ENCODE measurements at places on chromosomes 16 and 17.
A peak's percentile ranks its signal among the peaks of the same experiment; 100 is the strongest.

GRCh38 chr17:57747221-57748017 lies 2.3 kb upstream of the CCDC182 start:
- DNase-seq, result peak; percentile 79

- DNase-seq, result no peak
These were observed 54.0 kb downstream of the AKAP1 start for GRCh38 chr17:57138956-57139576.

GRCh38 chr17:5282642-5283217 lies 646 bp downstream of the RABEP1 start:
- peak; percentile 17 for DNase-seq

DNA sequence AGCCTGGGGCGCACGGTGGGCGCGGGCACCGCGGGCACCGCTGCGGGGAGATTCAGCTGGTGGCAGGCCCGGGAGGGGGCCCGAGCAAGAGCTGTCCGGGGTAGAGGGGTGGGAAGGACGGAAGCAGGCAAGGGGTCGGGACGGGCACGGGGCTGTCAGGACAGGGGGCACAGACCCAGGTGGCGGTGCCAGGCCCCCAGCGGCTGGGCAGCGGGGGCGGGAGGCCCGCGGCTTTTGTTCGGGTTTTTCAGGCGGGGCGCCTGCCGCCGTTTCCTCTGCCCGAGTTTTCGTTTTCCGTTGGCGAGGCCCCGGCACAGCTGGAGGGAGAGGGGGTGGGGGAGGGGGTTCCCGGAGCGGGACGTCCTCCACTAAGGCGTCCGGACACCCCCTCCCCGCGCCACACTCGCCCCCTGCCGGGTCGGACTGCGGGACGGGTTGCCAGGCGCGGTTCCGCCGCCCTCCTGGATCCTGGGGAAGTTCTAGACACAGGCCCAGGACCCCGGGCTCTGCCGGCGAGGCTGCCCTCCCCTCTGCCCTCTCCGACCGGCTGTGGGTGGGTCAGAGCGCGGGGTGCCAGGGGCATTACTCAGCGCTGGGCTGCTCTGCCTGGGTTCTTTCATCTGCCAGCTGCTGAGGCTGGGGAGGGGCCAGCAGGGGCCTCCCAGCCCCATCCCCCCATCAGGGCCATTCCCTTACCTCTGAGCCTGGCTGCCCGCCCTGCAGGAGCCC lies 543 bp downstream of the ARHGAP23 start:
- DNase-seq, result peak; percentile 40

GRCh38 chr17:64231567-64232141 lies 31.4 kb downstream of the TEX2 start:
- no peak for DNase-seq

GRCh38 chr17:78351449-78352006 lies 8.3 kb downstream of the SOCS3 start:
- peak; percentile 100 for DNase-seq

DNA sequence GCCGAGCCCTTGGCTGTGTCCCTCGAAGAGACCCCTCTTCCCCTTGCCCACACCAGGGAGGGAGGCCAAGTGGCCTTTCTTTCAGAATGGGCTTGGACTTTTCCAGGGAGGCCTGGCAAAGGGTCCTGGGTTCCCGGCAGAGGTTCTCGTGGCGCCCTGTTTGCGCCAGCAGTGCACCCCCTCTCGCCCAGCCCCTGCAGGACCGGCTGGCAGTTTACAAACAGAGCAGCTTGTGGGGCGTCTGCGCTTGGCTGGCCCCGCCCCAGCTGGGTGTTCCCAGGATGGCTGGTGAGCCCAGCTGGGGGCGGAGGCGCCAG lies 137.8 kb upstream of the CIBAR2 start:
- DNase-seq, result no peak

DNA sequence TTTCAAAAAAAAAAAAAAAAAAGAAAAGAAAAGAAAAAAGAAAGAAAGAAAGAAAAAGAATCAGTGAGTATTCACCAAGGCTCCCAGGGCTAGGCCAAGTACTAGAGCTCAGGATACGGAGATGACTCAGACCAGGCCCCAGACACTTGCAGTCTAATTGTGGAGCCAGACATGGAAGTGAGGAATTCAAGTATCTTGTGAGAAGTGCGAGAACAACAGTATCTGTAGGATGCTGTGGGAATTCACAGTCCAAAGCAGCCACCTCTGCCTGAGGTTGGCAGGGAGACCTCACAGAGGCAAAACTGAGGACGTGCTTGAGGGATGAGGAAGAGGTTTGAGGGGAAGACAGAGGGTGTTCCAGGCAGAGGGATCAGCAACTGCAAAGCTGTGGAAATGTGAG lies 14.0 kb upstream of the ALDOA start:
- peak; percentile 65 for DNase-seq

- DNase-seq, result peak; percentile 66
These were observed 260.4 kb upstream of the TBX2 start for GRCh38 chr17:61139219-61139618.

DNA sequence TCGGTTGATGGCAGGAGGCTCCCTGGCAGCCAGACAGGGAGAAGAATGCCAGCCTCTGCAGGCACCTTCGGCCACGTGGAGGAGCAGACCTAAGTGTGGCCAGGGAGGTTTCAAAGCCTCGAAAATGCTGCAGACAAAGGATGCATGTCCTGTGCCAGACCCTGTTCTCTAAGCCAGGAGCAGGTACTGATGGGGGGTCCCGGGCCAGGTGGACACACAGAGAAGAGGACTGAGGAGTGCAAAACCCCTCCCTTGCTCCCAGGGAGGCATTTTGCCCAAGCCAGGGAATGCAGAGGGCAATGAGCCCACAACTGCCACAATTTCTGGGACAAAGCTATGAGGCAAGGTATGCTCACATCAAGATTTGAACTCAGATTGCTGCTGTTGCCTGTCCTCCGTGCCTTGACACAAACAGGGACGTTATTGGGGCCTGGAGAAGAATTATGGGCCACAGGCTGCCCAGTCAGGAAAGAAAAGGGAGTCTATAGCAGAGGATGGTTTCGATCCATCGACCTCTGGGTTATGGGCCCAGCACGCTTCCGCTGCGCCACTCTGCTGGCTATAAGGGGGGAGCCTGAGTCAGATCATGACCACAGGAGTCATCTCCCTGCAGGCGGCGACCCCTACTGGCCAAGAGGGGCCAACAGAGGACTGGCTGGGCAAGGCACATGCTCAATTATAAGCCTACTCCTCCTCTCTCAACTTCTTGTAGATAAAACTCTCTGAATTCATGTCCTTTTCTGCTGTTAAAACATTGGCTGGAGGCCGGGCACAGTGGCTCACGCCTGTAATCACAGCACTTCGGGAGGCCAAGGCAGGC lies 25.1 kb upstream of the FOXK2 start:
- DNase-seq, result peak; percentile 94

GRCh38 chr17:59796785-59797205 lies 89.3 kb downstream of the VMP1 start:
- peak; percentile 45 for DNase-seq

DNA sequence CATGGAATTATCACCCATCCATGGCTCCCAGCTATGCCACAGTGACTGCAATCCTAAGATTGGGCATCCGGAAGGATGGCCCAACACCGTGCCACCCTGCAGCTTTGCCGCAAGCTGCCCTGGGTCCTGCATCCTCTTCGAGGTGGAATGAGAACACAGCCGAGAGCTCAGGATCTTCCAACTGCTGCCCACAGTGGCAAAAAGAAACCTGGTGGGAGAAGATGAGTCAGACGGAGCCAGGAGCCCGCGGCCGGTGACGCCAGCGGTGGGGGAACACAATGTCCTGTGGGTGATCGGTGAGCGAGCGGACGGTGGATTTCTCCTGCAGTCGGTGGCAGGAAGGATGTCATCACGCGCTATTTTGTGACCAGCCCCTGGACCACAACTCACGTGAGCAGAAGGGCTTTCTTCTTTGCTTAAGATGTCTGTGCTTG lies 20.1 kb downstream of the CD7 start:
- DNase-seq, result peak; percentile 95

DNA sequence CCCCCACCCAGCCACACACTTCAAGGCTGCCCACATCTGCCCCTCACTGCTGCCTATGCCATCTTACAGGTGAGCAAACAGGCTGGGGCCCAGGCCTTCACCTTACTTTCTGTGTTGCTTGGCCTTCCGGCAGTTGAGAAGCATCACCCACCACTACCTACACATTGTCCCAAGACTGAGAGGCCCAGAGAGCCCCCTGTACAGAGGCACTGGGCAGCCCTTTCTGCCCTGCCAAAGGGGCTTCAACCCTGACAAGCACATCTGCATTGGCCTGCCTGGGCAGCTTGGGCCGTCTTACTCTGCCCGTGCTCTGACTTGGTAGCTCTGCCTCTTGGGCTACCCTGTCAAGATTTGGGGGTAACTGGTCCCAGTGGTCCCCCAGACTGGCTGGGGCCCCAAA lies 1.2 kb downstream of the MIEF2 start:
- DNase-seq, result no peak

DNA sequence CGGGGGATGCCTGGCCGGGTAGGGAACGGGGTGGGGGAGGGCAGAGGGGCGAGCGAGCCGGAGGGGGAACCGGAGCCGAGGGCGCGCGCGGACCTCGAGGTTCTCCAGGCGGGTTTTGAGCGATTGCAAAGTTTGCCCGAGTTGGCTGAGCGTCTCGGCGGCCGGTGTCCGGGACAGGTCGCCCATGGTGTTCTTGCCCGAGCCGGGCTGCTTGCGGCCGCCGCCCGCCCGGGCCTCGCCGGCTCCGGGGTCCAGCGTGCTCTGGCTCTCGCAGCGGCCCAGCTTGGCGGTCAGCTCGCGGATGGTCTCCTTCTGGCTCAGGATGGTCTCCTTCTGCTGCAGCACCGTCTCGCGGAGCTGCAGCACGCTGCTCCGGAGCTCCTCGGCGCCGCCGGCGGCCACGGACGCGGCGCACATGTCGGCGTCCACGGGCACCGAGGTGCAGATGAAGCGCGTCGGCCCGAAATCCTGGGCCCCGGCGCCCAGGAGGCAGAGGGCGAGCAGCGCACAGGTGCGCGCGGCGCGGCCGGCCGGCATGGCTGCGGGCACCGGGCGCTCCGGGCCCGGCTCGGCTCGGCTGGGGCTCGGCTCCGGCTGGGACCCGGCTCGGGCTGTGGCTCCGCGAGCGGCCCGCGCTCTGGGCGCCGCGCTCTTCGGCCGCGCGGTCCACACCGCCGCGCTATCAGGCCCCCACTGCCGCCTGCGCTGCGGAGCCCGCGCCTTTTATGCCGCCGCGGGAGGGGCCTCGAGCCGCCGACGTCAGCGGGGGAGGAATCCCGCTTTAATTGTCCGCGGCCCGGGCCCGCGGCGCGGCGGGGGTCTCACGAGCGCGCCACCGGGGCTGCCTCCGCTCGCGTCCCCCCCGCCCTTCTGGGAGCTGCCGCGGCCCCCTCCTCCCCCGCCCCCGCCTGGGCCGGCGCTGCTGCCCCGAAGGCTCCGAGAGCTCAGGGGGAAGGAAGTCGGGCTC lies at the start of gene NPTX1:
Gene NPTX1, minus strand, starts transcription at position 698 of the 967 bp plus-strand sequence. Its CDS starts 161 bp downstream, at position 537.
- no peak for DNase-seq

- DNase-seq, result no peak
These were observed at the start of gene ARHGDIA for GRCh38 chr17:81870981-81871386. TSS of gene ARHGDIA (minus strand) at chr17:81871337. CDS start at chr17:81869930, 1,407 bp downstream.

DNA sequence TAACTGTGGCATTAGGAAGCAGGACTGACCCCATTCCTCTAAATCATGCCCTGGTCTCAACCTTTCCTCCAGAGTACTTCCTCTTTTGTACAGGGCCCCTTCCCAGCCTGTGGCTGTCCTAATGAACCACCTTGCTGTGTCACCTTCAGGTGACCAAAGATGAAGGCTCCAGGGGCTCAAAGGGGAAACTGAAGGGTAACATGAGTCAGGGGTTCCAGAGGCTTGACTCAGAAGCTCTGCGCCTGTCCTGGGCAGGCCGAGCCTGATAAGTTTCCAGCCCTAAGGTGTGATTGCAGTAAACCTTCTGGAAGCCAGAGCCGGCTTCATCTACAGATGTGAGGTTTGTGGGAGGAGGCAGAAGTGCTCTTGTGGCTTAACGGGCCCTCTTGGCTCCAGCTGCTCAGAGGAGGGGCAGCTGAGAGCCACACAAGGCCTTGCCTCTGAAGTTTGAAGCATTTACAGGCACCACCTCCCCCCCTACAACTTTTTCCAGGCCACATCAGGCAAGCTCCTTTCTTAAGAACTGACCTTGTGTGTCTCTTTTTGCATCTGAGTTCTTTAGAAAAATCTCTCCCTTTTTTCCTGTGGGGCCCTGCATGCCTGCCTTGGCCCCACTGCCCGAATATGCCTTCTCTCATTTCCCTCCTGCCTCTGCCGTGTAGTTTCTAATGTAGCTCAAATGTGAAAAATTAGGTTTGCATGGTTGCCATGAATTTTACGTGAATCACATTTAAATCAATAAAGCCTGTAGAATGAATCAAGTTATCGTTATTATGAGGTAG lies 149.9 kb downstream of the CLEC16A start:
- peak; percentile 48 for DNase-seq

DNA sequence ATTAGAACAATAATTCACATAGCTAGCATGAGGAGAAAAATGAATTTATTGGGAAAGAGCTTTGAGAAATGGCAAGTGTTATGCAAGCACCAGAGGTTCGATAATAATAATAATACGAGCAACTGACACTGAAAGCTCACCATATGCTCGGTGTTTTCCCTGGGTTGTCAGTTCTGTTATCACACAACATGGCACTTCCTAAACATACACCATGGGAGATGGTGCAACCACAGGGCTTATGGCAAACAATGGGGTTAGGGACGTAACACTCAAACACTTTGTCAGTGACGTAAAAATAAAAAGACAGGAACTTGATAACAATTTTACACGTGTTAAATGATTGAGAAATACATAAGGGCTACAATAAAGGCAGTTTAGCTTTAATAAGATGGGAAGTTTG lies 23.7 kb downstream of the OR1D5 start:
- peak; percentile 88 for DNase-seq

DNA sequence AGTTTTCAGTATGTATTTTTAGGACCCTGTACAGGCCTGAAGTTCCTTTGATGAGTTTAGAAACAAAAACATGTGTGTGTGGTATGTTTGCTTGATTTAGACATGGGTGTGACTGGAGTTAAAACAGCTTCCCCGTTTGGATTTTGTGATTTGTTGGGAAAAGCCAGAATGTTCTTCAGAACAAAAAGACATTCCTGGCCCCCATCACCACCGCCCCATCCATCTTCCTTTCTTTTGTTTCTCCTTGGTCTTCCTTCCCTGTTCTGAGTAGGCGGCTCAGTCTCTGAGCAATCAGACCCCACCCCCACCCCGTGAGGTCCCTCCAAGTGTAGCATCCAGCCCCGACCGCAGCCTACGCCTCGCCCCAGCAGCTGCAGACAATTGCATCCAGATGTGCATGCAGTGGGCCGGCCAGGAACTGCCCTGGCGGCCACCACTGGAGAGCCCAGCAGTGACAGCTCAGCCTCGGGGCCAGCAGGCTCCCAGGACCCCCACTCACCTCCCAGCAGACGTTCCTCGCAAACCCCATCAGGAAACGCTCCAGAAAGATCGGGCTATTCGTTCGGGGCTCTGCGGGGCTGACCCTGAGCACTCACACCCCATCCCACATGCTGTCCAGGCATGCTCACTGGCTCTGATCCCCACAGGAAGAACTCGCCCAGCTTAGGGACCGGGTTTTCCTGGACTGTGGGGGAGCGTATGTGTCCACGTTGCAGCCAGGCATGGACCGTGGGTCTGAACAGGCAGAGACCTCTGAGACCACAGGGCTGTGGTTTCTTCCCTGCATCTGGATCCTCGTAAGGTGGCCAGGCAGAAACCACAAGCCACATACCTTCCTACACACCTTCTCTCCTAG lies 99.8 kb upstream of the CDH5 start:
- DNase-seq, result peak; percentile 76
